Stimulated activated CD4-positive, alpha-beta T cell treated with anti-CD3 and anti-CD28 coated beads, TNF-alpha, amount 100 ng/mL, for 1 hour (primary cell): ENCODE measurements at places on chromosomes 12 and 14.

GRCh38 chr12:32198555-32198954 is 91.9 kb downstream of the BICD1 start:
- DNase-seq, result no peak

DNA sequence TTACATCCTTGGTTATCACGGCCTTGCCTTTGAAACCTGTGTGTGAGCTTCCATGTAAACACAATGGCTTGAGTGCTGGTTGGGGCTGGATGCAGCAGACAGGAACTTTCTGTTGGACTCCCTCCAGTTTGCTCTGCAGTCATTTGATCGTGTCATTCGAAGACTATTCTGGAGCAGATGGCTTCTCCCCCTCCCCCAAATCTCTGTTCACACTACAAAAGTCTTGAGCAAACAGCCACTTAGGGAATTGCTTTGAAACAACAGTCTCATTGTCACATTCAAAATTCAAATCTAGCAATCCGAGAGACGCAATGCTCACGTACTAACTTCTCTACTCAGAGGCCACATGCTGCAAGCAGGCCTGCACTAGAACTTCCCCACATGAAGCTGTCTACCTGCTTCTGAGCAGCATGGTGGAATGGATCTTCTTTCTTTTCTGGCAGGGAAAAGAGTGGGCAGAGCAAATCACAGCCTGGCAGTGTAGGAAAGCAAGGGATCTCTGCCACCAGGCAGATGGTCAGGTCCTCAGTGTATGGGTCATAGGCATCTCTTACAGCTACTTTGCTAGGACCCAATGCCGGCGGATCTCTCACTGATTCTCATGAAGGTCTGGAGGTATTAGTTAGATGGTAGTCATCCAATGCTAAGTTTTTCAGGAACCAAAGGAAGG is 214.2 kb downstream of the PPM1H start:
- no peak for DNase-seq

DNA sequence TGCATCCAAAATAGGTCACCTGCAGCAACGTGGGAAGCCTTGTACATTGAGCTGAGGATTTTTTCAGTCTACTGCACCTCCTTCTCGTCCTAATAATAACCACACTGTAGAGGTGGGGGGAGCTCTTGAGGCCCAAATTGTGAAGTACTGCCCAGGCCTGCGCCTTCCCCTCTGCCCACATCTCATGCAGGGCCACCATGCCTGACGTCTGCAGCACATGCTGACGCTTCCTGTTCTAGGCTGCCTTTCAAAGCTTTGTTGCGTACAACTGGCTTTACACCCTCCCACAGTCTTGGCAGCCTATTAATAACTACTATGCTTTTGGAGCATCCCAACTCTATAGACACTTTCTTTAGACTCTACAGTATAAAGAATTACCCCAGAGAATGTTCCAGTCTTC is 26.5 kb upstream of the TTC7B start:
- DNase-seq, result no peak

GRCh38 chr12:23222801-23223200 is 597.8 kb downstream of the ETNK1 start:
- no peak for DNase-seq

DNA sequence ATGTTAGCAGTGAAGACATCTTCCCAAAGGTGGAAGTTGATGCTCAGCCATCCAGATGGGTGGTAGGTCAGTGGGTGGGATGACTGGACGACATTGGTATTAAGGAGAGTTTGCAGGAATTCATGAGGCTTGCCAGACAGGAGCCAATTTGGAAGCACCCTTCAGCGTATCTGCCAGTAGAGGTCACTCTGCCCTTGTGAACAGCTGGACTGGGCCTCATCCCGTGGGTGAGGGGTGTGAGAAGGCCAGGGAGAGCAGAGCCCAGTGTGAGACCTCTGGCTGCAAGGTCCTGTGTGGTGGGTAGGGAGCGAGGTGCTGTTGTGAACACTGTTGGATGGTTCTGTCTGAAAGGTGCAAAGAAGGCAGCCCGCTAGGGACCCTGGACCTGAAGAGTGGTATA is 37.7 kb downstream of the SLC5A8 start:
- no peak for DNase-seq

- DNase-seq, result no peak
These were observed 76.7 kb downstream of the ANO4 start for GRCh38 chr12:100871195-100871734.

DNA sequence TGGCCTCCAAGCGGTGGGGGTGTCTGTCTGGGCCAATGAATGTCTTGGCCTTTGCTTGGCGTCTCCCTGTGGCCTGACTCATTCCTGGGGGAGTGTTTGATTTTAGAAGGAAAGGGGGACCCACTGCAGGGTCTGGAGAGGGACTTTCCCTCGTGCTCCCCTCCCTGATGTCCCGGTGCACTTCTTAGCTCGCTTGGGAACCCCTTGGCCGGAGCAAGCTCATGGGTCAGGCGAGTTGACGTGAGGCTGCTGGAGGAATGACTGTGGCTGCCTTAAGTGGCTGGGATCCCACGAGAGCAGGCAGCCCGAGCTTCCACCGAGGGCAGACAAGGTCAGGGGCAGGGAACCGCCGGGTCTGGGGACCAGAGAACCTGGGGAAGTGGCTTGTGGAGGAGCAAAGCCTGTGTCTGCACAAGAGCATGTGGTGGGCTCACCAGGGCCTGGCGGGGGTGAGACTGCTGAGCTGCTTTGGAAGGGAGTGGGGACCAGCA is 218.4 kb upstream of the C14orf180 start:
- DNase-seq, result no peak

DNA sequence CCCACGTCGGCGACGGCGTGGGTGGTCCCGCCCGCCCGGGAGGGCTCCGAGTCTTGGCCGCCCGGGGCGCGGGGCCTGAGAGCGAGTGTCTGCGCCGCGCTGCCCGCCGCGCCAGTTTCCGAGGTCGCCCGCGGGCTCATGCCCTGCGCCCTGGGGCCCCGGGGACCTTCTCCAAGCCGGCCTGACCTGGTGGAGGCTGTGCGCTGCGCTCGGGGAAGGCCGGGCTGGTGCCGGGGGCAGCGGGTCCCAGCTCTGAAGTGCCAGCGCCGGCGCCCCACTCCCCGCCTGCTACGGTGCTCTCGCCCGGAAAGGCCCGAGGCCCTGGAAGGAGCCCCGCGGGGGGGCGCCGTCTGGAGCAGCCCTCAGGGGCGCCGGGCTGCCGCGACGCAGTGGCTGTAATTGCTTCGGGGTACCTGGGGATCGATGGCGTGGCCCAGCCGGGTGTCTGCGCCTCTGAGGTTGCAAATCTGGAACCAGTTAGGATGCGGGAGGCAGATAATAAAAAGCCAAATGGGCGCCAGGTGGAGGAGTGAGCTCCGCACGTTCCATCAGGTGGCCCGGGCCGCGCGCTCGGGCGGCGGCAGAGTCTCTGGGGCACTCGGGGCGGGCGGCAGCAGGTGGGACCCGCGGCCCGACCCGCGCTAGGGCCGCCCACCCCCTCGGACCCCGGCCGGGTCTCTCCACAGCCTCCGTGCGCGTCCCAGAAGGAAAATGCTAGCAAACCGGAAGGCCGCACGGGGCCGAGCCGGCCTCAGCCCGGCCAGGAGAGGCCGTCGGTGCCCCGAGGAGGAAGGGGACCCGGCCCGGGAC is 102.3 kb upstream of the DIO3 start:
- no peak for DNase-seq

DNA sequence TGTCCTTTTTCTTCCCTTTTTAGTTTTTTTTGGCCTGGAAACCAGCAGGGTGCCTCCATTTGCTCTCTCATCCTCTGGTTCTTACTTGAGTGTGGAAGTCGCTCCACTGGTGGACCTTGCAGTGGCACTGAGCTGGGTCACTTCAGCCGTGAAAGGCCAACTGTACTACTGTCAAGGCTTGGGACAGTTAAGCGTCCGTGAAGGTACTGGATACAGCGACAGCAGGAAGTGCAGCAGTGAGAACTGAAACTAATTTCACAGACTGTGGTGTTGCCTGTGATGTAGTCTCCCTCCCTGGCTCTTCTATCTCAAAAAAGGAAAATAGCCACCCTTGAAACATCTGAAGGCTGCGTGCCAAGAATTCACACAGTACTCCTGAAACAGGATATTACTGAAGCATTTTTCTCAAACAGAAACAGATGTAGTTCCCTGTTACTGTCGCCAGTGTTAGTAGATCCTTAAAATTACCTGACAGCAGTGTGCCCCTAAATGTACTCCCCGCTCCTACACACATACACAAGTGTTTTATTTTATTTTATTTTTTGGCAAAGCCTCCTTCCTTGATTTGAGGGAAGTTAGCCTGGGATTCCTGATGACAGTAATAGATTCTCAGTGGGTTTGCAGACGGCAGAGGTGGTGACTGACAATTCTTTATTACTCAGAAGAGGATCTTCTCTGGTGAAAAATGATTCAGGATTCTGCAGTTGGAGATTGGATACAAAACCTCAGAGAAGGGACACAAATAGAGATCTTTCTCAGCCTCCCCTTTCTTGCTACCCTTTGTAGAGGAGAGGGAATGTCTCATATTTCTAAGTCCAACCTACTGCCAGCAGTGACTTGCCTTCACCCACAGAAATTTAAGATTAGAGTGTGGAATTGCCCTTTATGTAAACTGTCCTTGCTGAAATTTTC is 4.4 kb downstream of the SUSD6 start:
- DNase-seq, result no peak

GRCh38 chr14:54617467-54617866 is 50.5 kb downstream of the SAMD4A start:
- no peak for DNase-seq

GRCh38 chr12:2691345-2692071 is 103.3 kb upstream of the FKBP4 start:
- peak; percentile 24 for DNase-seq

DNA sequence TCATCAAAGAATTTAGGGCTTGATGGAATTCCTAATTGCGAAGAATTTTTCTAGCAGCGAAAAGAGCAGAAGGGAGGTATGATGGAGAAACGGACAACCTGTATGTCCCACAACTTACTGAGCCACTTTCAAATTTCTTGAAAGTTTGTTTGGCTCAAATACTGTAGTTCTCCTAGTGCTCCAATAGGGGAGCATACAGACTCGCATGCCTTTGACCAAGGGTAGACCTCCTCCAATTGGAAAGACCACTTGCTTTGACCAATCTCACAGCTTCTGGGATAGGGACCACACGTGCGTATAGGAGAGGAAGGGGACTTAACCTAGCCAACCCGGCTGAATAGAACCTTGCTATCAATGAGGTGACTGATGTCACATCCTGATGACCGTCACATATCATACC is 28.6 kb downstream of the SLC35F4 start:
- no peak for DNase-seq

DNA sequence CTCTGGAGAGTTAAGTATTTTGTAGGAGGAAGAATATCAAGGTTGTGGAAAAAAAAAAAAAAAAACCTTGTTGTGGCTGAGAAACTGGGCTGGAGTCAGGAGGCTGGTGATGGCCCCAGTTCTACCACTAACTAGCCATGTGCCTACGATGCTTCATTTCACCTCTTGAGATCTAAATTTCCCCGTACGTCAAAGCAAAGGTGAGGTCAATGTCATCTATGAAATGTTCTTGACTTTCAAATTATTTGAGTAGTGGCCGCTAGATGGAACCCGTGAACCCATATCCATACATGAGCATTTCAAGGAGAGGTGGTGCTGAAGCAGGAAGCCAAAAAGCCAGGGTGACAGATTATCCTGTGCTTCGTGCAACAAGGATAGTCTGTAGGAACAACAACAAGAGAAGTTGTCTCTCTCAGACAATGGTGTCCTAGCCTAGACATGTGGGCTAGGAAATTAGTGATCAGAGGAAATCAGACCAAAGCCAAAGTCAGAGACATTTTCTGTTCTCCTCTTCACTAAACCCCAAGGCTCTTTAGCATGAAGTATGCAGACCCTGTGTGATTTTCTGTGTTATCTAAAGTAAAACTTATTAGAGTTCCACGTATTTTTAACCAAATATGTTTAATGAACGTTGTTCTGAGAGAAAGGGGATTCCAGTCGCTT is 95.5 kb upstream of the ETV6 start:
- no peak for DNase-seq

GRCh38 chr12:130049666-130050065 is 112.6 kb upstream of the FZD10 start:
- DNase-seq, result no peak

GRCh38 chr12:24919346-24920001 is 29.4 kb downstream of the BCAT1 start:
- no peak for DNase-seq

- no peak for DNase-seq
These were observed 76.4 kb downstream of the BCL2L14 start for GRCh38 chr12:12147111-12147510.

- DNase-seq, result no peak
These were observed 161.3 kb upstream of the CAND1 start for GRCh38 chr12:67107751-67108269.

DNA sequence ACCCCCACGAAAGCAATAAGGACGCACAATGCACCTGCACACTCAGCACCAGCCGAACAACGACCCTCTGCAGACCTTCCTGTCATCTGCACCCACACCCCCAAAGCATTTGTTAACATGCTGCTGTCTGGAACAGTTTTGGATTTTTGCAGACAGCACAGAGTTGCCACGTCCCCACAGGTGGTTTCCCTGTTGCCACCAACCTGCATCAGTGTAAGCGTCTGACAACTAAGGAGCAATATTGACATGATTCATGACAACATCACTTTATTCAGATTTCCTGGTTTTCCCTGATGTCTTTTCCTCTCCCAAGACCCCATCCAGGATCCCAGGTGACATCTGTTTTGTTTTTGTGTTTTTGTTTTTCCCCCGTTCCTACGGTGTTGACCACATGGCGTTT is 150.7 kb upstream of the C14orf180 start:
- DNase-seq, result no peak

GRCh38 chr12:109469517-109469916 is 7.6 kb downstream of the KCTD10 start:
- no peak for DNase-seq

- no peak for DNase-seq
These were observed 22.8 kb downstream of the ERC1 start for GRCh38 chr12:1013618-1014489.

DNA sequence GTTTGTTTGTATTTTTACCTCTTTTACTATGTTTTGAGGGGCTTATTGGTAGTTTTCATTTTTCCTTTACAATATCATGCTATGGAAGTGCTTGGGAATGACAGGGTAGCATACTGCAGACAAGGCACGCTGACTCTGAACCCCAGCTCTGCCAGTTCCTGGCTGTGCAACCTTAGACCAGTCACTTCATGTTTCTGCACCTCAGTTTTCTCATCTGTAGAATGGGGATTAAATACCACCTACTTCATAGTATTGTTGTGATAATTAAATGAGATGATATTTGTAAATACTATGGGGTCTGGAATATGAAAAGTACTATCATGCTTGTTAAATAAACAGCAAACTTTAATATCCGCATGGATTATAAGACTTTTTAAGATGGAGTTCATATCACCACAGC is 35.4 kb downstream of the SRRM4 start:
- DNase-seq, result no peak

DNA sequence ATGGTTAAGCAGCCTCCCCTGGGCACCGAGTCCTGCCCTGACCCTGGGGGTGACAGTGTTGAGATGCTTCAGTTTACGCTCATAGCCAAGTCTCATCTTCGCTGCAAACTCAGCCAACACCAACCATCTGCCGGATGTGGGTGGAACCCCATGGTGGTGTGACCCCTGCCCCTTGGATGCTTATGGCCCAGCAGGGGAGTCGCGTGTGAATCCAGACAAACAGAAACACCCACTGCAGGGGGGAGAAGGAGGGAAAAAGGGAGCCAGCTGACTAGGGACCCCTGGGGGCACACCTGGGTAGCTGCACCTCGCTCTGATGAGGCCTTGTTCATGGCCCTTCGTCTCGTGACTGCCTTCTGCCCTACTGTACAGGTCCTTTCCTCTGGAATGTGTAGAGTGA is 23.8 kb downstream of the AACS start:
- DNase-seq, result no peak

GRCh38 chr12:122243965-122244364 is 18.1 kb upstream of the DIABLO start:
- no peak for DNase-seq

GRCh38 chr14:72573725-72574417 is 320.0 kb downstream of the DPF3 start:
- no peak for DNase-seq
